OCI-LY7 (cell line): ENCODE measurements at places on chromosomes 16 and 17.

- DNase-seq, result no peak
Observed at GRCh38 chr17:12406623-12407215, 259.0 kb upstream of the MYOCD start.

GRCh38 chr17:66165537-66166123 is 26.3 kb downstream of the CEP112 start:
- DNase-seq, result peak; percentile 59

DNA sequence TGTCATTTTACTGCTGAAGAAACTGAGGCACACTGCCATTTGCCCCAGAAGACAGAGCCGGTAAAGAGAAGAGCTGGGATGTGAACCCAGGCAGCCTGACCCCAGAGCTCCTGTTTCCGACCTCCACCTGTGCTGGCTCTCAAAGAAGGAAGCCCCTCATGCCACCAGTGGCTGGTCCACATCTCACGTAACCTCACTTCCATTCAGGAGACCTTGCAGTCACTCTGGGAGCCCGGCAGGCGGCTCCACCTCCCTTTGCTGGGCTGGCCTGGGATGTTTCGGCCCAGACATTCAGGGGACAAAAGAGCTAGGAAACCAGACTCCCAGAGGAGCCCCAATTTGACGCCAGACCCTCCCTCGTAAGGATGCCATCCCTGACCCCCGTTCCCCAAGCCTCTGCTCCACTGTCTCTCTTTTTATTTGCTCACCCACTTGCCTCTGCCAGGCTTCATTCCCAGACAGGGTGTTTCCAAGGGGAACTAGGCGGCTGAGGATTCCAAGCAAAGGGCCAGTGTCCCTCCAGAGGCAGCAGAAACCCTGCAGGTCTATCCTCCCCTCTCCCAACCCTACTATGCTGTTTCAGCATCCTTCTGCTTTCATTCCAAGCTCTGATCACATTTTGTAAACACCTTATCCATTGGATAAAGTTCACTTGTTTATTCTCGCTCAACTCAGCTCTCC is 2.8 kb downstream of the TAF1C start:
- DNase-seq, result no peak

DNA sequence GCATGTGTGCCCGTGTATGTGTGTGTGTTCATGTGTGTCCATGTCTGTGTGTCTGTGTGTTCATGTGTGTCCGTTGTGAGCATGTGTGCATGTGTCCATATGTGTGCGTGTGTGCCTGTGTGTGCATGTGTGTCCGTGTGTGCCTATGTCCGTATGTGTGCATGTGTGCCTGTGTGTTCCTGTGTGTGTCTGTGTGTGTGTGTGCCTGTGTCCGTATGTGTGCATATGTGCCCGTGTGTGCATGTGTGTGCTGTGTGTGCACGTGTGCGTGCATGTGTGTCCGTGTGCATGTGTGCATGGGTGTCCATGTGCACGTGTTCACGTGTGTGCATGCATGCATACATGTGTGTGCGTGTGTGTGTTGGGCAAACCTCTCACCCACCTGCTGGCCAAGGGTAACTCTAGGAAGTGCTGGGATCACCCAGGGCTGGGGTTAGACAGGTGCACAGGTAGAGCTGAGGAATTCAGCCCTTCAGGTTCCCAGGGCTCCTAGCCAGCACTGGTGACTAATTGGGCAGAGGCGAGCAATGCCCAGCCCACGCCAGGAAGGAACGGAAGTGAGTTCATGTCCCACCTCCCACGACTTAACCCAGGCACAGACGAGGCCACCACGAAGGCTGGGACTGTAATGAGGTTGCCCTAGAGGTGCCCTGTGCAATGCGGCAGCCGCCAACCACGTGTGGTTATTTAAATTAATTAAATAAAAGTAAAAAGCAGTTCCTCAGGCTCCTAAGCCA is 8.2 kb upstream of the CSNK1D start:
- no peak for DNase-seq

DNA sequence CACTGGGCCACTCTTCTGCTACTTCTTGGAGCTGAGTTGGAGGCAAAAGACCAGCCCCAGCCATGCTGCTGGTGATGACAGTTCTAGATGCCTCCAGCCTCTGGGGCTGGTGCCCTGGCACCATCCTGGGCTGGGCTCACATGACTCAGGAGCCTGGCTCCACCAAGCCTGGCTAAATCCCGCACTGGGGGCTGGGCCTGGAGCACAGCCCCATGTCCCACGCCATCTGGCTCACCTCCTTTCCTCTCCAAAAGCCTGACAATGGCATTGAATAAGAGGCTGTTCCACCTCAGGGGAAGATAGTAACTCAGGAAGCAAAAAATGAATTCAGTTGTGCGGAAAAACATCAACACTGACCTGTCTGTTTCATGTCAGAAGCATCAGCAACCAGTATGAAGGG is 45.1 kb upstream of the MTSS2 start:
- no peak for DNase-seq

DNA sequence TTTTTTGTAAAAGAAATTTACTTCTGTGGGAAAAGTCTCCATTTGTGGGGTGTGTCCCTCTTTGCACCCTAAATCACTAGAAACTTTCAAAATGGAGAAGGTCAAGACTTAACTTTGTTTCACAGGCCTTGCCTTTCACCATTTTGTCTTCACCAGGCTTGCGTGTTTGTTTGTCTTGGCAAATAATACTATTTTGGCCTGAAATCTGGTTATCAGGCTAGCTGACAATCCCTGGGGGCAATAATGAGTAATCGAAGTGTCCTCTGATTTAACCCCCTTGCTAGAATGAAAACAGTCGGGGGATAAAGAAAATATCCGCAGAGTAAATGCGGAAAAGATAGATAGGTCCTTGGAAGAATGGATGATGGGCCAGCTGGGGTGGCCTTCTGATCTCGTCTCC is 34.5 kb downstream of the SLC39A11 start:
- no peak for DNase-seq

DNA sequence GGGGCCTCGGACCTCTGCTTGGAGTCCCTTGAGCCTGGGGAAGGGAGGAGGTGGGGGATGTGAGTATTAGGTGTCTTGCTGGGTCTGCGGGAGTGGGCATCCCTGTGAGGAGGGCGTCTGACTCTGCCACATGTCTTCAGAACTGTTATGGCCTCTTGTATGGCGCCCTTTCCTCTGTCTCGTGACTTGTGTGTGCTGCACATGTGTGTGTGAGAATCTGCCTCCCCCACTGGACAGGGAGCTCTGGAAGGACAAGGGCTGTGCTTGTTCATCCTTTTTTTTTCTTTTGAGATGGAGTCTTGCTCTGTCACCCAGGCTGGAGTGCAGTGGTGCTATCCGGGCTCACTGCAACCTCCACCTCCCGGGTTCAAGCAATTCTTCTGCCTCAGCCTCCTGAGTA is 33.4 kb downstream of the ARHGAP23 start:
- no peak for DNase-seq

- DNase-seq, result peak; percentile 98
Observed at GRCh38 chr16:27268376-27269299, at the start of gene NSMCE1. Gene NSMCE1, minus strand, starts transcription at chr16:27268772. Its CDS starts 11,202 bp downstream, at chr16:27257570.

GRCh38 chr16:69482410-69482991 is 58.1 kb downstream of the CYB5B start:
- DNase-seq, result no peak

DNA sequence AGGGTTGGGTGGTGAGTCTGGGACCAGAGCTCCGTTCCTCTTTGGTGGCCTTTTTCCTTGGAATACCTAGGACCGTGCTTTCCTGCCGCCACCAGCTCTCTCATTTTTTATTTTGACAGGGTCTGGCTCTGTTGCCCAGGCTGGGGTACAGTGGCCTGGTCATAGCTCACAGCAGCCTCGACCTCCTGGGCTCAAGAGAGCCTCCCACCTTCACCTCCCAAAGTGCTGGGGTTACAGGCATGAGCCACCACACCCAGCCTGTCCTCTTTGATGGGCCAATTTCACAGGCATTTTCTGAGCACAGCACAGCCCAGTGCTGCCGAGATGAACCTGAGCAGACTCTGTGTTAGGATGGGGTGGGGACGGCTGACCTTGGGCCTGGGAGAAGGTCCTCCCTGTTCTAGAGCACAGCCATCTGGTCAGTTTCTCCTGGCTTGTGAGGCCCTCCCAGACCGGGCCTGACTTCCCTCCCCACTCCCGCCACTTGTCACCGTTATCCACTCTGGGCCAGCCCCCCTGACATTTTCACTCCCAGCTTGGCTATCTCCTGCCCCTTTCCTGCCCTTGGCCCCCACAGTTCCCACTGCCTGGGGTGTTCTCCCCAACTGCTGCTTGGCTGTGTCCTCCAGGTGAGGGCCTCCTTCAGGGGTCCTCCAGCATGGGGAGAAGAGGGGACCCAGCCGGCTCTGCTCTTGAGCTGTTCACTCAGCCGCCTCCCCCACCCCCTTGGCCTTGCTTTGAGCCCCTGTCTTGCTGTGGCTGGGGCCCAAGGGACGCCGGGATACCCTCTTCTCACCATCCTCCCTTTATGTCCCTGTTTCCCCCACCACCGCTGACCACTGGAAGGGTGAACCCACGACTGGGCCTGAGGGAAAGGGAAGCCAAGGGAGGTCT is 5.0 kb downstream of the ADCY7 start:
- no peak for DNase-seq

GRCh38 chr16:54538276-54538675 is 251.7 kb upstream of the IRX3 start:
- no peak for DNase-seq

DNA sequence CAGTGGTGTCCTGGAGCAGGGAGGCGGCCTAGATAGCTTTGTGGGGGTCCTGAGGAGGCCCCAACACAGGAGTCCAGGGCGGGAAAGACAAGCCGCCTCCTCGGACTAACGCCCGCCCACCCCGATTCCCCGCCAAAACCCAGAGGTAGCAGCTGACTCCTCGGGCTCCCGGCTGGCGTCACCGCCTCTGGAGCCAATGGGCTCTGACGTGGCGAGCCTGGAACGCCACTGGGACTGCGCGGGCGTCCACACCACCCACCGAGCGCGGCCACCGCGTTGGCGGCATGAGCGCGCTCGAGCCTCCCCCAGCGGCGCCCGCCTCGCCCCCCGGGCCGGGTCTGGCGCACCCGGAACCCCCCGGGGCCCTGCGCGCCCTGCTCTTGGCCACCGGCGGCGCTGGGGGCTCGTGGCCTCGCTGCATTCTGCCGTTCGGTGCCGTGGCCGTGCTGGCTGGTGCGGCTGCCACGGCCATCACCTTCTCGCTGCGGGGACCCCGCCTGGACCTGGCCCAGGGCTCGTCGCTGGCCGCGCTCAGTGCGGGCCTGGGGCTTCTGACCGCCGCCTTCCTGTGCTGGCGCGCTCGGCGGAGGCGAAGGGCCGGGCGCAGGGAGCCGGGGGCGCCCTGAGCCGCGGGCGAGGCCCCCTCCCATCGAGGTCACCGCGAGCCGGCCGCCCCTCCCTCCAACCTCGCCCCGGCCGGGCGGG is 3.4 kb upstream of the NTN3 start:
- DNase-seq, result peak; percentile 79

DNA sequence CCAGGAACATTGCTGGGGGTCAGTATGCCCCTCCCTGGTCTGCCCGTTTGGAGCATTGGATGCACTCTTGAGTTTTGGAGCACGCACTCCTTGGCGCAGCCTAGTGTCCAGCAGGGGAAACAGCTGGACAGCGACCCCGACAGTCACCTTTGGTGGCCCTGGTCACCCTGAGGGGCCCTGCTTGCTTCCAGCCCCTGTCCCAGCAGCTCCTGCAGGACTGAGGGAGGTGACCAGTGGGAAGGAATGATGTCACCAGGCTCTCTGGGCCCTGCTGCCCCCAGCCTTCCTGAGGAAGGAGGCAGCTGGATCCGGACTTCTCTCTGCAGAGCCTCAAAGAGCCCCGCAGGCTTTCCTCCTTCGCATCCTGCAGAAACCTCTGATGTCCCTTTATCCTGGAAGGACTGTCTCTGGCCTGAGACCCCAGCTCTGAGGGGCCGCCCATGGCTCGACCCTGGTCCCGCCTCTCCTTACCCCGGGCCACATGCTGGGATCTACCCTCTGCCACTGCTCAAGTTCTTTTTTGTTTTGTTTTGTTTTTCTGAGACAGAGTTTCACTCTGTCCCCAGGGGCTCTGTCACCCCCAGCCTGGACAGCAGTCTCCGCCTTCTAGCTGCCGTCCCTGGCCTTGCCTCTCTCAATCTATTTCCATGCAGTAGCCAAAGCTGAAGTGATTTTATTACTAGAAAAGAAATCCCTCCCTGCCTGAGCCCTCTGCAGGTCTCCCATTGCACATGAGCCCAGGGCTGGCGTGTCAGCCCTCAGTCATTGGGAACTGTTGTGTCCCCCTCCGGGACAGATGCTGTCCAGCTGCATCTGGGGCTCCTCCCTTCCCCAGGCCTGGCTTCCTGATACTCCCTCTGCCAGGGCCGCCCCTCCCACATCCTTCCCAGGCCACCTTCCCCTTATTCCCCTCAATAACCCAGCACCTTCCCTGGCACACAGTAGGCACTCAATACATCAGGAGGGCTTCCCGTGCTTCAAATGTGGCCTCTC is 11.6 kb downstream of the ZSCAN10 start:
- DNase-seq, result no peak

DNA sequence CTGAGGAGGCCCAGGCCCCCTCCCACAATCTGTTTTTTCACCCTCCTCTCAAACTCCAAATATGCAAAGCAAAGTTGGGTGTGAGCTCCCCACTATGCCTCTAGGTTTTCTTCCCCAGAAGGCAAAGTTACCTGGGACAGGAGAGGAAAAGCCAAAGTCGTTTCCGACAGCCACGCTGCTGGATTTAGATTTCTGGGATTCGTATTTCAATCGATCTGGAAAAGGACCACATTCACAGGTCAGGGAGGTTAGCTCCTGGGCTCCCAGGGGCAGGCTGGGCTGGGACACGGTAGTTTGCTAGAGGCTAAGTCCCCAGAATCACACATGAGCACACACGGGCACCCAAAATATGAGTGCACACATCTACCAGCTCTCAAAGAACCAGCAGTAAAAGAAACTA is 21.3 kb upstream of the MRPS23 start:
- DNase-seq, result no peak

- no peak for DNase-seq
Observed at GRCh38 chr16:2910441-2910969, 1.2 kb upstream of the FLYWCH1 start.

- DNase-seq, result no peak
Observed at GRCh38 chr16:78689028-78689427, 589.6 kb downstream of the WWOX start.

- DNase-seq, result no peak
Observed at GRCh38 chr17:11353601-11354000, 112.6 kb downstream of the SHISA6 start.

DNA sequence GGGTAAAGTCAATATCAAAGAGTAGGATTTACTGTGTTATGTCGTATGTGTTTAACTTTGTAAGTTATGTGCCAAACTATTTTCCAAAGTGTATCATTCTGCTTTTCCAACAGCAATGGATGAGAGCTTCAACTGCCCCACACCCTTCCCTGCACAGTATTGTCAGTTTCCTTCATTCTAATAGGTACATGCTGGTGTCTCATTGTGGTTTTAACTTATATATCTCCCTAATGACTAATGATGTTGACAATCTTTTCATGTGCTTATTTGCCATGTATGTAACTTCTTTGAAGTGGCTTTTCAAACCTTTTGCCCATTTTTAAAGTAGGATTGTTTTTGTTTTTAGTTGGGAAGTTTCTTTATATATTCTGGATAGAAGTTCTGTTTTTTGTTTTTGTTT is 3.8 kb downstream of the DDX19B start:
- no peak for DNase-seq

GRCh38 chr17:21530311-21530710 is 154.2 kb downstream of the KCNJ12 start:
- no peak for DNase-seq

GRCh38 chr17:78647032-78647431 is 69.8 kb upstream of the DNAH17 start:
- no peak for DNase-seq
